ENCODE measurements at places on chromosomes 12 and 14.

GRCh38 chr12:138898-139534 is 72.4 kb downstream of the IQSEC3 start:
- DNase-seq, result no peak

GRCh38 chr12:29730481-29730880 is 53.3 kb downstream of the TMTC1 start:
- DNase-seq, result no peak

- no peak for DNase-seq
Measured at GRCh38 chr14:93778856-93779629, 9.2 kb downstream of the PRIMA1 start.

GRCh38 chr14:98233656-98234055 is 1038.3 kb downstream of the BCL11B start:
- no peak for DNase-seq

GRCh38 chr12:120737557-120738251 is 12.1 kb downstream of the ACADS start:
- no peak for DNase-seq

GRCh38 chr12:105740970-105741725 is 397.6 kb downstream of the NUAK1 start:
- no peak for DNase-seq

DNA sequence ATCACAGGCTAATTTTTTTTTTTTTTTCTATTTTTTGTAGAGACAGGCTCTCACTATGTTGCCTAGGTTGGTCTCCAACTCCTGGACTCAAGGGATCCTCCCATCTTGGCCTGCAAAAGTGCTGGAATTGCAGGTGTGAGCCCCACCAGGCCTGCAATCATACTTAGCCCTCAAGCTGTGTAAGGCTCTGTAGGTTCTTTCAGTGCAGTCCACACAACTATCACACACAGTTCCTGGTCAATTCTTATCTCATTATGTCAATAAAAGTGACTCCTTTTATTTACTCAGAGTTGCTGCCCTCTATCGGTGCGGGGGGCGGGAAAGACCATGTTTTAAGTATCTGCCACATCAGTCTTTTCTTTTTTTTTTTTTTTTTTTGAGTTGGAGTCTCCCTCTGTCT is 29.0 kb downstream of the SLC2A3 start:
- no peak for DNase-seq

- DNase-seq, result no peak
Measured at GRCh38 chr14:61461808-61462275, 140.5 kb downstream of the PRKCH start.

- no peak for DNase-seq
Measured at GRCh38 chr12:124397807-124398577, 103.1 kb downstream of the RFLNA start.

- DNase-seq, result no peak
Measured at GRCh38 chr14:34103176-34103575, 152.3 kb upstream of the EGLN3 start.

GRCh38 chr14:56874375-56874774 is 64.1 kb upstream of the OTX2 start:
- DNase-seq, result no peak

DNA sequence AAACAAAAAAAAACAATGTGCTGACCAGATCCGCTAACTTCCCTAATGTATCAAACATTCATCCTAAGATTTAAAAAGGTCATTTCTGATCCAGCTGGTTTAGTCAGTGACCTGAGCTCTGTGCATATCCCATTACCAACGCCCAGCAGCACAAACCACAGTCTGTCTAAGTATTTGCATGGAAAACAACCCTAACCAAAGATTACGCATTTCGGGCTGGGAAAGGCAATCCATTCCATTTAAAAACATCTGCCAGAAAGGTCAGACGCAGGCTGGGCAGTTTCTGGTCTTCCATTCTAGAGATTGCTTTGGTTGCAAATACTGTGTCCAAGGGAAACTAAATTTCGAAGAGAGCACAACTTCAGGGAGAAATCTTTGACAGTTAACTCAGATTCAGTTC is 234.9 kb downstream of the FLRT2 start:
- no peak for DNase-seq

DNA sequence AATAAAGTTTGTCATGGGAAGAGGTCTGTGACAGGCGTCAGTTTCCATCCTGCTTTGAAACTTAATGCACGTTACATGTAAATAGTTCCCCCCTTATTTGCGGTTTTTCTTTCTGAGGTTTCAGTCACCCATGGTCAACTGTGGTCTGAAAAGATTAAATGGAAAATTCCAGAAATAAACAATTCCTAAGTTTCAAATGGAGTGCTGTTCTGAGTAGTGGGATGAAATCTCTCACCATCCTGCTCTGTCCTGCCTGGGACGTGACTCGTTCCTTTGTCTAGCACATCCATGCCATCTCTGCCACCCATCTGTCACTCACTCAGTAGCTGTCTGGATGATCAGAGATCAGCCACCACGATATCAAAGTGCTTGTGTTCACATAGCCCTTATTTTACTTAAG is 51.3 kb upstream of the DICER1 start:
- DNase-seq, result no peak

- DNase-seq, result no peak
Measured at GRCh38 chr12:124923905-124924734, 9.7 kb upstream of the UBC start.

DNA sequence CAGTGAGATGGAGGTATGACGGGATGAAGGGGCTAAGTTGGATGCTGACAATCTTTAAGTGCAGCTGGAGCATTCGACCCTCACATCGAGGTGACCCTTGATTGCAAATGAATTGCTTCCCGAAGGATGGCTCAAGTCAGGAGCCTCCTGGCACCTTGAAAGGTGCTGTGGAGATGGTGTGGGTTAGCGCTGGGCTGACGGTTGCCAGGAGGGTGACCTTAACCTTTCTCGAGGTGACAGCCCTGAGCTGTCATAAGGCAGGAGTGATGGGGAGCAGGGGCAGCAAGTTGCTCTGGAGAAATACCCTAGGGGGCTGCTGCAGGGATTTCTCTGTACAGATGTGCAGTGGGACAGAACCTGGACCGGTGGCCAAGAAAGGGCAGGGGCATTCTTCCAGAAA is 122.8 kb downstream of the CRACR2A start:
- DNase-seq, result no peak

GRCh38 chr12:75721796-75722195 is 210.4 kb upstream of the KRR1 start:
- DNase-seq, result no peak

DNA sequence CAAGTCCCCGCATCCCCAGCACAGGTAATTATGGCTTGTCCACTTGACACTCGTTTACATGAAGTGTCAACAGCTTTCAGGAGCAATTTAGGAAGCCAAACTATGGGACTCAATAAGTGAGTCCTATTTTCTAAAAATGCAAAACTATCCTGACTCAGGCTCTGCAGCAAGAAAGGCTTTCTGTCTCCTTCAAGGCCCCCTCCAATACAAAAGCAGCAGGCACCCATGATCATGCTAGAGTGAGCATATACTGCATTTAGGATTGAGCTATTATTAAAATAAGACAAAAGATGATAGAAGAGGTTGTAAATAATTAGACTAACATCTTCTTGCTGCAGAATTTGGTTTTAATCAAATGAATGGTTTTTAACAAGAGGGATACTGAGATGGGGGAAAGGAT is 3.2 kb downstream of the SIX6 start:
- no peak for DNase-seq

DNA sequence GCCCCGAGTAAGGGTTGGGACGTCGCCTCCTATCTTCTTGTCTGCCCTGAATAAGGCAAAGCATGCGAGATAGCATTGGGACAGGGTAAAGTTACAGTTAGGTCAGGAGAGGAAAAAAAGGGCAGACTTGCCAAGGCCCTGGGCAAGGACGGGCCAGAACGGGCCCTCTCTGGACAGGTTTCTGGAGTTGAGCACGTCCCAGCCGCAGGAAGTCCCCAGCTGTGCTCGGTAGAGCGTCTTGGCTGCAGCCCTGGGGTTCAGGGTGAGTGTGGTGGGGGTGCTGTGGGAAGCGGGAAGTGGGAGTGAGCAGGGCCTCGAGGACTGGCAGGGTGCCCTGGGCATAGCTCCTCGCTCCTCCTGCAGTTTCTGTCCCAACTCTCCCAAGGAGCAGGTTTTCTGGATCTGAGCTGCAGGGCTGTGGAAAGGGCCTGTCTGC is 5.4 kb downstream of the RPS6KL1 start:
- no peak for DNase-seq

- no peak for DNase-seq
Measured at GRCh38 chr12:55957106-55957859, 8.6 kb downstream of the PMEL start.

DNA sequence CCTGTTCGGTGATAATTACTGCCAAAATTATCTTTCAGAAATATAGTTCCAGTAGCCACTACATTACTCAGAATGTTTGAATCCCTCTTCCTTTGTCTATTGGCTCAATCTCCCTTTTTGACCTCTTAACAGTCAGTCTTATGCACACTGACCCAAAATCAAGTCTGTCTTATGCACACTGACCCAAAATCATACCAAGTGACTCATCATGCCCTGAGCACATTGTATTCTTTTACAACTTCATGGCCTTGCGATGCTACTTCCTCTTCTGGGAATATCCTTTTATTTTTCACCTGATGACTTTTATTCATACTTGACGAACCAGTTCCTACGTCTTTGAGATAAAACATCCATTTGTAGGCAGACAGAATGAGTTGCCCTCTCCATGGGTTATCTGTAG is 182.3 kb downstream of the NPAS3 start:
- DNase-seq, result no peak

DNA sequence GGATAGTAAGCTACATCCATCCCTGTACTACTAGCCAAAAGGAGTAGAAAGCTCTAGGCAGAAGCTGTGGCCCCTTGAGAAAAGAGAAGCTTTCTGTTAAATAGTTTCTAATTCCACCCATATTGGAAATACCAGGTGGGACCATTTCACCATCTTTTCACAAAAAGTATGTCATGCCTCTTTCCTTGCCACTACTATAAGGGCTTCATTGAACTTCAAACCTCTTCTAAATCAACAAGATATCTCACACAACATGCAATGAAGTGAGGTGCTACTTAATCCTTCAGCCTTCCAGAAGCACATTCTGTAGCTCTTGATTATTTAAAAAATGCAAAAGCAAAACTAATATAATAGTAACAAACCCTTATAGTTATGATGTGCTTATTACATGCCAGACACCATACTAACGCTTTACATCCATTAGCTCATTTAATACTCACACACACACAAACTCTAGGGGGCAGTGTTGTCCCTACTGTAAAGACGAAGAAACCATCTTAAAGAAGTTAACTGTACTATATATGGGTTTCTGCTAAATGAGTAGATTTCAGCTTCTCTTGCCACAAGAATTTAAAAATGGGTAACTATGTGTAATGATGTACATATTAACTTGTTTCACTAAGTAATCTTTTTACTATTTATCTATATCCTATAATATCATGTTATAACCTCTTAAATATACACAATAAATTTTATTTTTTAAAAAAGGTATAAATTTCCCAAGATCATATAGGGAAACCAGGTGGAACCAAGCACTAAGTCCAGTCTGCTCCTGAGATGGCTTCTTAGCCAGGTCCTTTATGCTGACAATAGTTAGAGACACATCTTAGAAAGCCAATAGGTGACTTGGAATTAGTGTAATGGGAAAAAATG is 124.4 kb downstream of the RPS29 start:
- DNase-seq, result no peak

DNA sequence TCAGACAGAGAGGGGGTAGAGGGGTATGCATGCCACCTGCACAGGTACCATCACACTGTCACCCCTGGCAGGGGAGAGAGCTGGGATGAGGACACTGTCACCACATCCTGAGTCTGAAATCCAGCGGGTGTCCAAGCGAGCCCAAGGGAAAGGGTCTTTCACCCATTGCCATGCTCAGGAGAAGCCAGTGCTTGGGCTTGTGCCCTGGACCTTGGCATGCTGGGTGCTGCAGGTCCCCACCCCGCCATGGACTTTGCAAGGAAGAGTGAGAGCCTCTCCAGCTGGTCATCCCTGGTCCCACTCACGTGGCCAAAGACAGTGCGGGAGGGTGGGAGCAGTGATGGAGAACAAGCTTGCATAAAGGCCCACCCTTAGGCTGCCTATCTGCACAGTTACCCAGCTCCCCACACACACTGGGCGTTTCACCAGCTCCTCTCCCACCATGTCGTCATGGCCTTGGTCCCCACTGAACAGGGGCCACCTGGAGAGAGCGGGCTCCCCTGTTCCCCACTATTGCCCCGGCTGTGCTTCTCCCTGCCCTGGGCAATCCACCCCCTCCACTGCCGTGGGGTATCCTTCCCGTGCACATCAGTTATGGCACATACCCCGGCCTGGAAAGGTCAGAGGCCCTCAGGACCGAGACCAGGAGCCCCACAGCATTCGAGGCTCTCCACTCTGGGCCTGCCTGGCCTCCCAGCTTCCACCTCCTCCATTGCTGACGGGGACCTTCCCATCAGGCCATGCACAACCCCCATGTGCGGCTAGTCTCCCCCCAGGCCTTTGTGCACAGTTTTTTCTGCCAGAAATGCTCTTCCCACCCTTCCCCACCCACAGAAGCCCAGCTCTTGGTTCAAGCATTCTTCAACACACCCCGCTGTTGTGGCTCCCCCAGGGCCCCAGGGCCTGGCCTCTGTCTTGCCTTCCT is 58.6 kb upstream of the BCL11B start:
- no peak for DNase-seq

- no peak for DNase-seq
Measured at GRCh38 chr12:3091038-3091319, 13.8 kb downstream of the TSPAN9 start.

- no peak for DNase-seq
Measured at GRCh38 chr12:32270818-32271710, 128.3 kb upstream of the FGD4 start.

DNA sequence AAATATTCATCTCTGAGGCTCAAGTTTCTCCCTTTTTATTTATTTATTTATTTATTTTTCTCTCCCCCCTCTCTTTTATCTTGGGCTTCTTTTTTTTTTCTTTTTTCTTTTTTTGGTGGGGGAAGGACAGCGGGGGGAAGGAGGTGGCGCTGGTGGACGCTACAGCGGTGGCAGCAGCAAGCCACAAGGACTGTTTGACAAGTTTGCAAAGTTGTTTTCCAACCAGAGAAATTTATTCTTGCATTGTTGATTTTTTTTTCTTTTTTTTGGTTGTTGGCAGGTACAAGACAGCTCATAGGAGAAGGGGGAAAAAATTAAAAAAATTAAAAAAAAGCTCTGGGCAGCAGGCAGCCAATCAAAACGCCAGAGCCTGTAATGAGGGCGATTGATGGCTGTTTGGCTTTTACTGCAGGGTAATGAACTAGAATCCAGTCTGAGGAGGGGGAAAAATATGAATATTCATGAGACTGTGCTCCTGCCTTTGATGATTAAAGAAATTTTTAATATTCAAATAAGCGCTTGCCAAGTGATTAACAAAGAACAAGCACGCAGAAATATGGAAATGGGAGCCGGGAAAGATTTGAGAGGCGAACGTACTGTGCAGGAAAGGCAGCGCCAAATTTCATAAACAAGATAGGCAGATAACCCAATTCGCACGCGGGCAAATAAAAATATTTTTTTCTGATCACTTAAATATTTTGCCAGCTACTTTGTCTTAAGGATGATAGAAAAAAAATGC is 36.2 kb downstream of the BCL11B start:
- no peak for DNase-seq

All from SIG-M5 (cell line).